Left hindlimb (tissue), 1 donor: ENCODE measurements at places on chromosomes 13 and 19.

DNA sequence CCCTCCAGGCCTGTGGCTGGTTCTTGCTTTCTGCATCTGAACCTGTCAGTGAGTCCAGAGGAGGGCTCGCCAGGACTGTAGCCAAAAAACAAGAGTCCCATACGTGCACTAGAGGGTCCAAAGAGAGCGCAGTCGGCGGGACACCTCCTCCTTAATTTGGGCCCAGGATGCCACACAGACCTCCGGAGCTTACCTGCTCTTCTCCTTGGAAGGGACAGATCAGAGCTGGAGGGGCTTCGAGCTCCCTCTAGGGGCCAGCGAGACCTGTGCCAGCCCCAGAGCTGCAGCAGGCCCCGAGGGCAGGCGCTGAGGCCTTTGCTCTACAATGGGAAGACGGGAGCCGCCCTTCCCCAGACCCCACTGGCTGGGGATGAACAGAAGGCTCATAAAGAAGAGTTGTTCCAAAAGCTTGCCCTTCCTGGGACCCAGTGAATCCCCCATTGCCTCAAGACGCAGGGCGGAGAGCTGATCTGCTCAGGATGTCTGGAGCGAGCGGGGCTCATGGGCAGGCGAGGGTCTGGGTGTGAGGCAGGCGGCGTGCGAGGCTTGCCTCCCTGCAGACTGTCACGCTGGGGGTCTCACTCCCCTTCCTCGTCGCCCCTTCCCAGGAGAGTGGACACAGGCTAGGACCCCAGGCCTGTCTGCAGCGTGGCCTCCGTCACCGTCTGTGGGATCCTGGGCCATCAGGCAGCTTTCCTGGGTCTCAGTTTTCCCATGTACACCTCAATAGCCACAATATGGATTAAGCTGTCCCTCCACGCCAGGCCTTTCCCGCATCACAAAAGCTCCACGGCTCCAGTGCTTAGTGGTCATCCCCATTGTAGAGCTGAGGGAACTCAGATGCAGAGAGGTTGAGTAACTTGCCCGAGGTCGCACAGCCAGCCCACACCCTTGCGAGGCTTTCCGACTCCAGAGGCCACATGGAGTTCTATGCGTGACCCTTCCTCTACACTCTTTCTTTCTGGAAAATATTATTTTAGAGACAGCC lies 46.9 kb upstream of the VSTM2B start:
- no peak for DNase-seq

- DNase-seq = no peak
Observed at GRCh38 chr13:105641121-105641520, 894.3 kb downstream of the EFNB2 start.

GRCh38 chr19:19115954-19116353 lies 22.3 kb downstream of the TMEM161A start:
- DNase-seq = no peak

GRCh38 chr19:39983695-39984300 lies 12.8 kb downstream of the PSMC4 start:
- DNase-seq = no peak

GRCh38 chr13:100528820-100529219 lies 59.8 kb downstream of the GGACT start:
- DNase-seq = no peak

GRCh38 chr13:99740251-99740979 lies 231.2 kb downstream of the ZIC5 start:
- no peak for DNase-seq

DNA sequence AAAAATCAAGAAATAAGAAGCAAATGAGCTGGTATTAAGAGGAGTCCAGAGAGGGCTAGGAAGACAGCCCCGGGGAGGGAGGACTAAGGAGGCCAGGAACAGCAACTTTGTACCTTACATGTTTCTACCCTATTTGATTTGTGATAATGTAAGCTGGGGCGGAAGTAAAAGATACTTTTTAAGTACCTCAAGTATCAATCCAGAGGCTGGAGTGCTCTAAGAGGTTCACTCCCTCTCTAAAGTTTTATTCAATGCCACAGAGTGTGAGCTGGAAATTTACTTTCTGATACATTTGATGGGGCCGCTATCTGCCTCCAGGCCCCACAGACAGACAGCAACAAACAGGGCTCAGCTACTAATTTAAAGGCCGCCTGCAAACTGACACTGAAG lies 11.4 kb downstream of the MLLT1 start:
- no peak for DNase-seq

DNA sequence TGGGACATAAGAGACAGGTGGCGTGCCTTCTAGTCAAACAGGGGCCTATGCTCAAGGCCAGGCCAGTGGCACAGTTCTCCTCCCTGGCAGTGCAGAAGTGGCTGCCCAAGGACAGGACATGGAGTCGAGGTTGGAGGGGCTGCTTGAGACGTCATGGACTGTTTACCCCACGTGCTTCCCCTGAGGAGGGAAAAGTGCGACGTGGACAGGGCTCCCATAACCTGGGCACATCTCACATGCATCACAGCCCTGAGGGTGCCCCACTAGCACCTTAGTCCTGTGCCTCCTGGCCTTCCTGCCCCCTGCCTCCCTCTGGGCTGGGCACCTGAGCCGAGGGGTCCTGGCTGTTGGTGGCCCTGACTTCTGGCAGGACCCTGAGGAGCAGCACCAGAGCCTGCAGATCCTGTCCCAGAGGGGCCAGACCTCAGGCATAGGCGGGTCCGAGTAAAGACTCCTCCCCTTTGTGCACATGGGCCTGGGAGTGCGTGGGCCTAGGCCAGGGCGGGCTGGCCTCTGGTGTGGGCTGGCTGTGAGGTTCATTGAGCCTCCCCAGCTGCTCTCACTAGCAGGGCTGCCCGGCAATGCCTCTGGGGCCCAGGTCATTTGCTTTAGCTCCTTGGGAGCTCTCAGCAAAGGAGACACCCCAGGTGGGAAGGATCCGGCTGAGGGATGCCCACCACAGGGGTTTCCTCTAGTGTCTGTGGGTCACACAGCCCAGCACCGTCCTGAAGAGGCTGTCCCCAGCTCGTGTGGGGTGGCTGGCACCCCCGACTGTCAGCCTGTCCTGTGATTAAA lies 65.7 kb downstream of the CEBPG start:
- no peak for DNase-seq

- DNase-seq = no peak
Observed at GRCh38 chr13:99361197-99361596, 54.0 kb upstream of the GPR183 start.

DNA sequence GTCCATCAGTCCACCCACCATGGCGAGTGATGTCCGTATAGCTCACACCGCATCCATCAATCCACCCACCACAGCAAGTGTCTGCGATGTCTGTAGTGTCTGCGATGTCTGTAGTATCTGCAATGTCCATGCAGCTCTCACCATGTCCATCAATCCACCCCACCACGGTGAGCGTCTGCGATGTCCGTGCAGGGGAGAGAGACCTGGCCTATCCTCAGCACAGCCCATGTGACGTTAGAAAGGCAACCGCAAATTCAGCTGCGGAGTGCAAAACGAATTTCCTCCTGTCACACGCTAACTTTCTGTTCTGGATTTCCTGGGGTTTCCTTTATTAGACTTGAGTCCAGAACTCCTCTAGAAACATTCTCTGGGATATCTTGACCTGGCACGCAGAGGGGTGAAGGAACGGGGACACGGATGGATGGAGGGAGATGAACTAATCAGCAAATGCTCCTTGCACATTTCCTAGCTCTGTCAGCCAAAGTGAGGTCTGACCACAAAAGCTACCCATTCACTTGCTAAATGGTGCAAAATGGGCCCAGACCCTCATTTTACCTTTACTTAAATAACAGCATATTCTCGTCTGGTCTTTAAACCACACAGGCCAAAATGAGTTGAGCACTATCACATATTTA lies 18.3 kb downstream of the RASA3 start:
- no peak for DNase-seq

DNA sequence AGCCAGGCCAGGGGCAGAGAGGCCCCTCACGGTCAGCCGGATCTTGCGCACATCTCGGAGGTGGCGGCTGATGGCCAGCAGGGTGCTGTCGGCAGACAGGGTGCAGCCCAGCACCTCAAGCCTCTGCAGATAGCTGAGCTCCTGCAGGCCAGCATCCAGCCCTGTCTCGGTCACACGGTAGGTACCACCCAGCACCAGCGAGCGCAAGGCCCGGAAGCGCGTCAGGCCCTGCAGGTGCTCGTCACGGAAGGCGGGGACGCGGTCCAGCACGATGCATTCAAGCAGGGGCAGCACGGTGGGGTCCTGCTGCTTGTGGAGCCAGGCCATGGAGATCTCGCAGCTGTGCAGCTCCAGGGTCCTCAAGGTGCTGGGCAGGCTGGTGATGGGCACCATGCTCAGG lies 7.7 kb downstream of the FBXL12 start:
- no peak for DNase-seq

DNA sequence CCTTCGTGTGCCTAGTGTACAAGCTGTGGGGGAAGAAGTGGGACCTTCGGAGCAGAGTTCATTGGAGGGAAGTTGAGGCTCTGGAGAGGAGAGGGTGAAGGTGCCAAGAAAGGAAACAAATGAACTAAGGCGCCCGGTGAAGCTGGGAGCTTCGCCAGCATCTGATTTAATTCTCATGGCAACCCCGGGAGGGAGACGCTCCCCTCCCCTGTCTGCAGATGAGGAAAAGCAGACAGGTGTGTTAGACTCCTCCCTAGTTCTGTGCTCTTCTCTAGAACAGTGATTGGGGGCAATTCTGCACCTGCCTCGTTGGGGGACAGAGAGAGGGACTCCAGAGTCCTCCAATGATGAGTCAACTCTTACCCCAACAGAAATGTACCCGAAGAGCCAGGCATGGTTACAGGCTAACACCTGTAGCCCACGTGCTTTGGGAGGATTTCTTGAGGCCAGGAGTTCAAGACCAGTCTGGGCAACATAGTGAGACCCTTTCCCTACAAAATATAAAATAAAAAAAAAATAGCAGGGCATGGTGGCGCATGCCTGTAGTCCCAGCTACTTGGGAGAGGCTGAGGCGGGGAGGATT lies 4.2 kb downstream of the SSC5D start:
- no peak for DNase-seq

DNA sequence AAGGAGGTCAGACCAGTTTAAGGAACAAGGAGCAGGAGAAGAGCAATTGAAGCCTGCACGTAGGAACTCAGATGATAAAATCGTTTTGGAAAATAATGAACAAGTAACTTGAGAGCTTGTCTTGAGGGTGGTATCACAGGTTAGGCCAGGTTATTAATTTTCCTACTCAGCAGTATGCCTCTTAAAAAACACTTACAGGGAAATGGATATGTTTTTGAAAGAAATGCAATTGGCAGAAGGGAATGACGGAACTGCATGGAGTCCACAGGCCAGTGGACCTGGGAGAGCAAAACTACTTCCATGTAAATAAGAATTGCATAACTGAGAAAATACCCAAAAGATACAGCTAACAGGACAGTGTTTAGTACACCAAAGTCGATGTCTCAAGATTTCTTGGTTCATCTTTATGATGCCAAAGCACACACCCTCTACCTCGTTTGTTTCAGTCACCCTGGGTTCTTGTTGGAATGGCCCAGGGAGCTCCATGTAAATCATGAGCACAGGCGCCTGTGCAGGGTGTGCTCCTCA lies 35.2 kb downstream of the MBNL2 start:
- DNase-seq = no peak

- no peak for DNase-seq
Observed at GRCh38 chr13:30753030-30753616, 17.8 kb downstream of the ALOX5AP start.

DNA sequence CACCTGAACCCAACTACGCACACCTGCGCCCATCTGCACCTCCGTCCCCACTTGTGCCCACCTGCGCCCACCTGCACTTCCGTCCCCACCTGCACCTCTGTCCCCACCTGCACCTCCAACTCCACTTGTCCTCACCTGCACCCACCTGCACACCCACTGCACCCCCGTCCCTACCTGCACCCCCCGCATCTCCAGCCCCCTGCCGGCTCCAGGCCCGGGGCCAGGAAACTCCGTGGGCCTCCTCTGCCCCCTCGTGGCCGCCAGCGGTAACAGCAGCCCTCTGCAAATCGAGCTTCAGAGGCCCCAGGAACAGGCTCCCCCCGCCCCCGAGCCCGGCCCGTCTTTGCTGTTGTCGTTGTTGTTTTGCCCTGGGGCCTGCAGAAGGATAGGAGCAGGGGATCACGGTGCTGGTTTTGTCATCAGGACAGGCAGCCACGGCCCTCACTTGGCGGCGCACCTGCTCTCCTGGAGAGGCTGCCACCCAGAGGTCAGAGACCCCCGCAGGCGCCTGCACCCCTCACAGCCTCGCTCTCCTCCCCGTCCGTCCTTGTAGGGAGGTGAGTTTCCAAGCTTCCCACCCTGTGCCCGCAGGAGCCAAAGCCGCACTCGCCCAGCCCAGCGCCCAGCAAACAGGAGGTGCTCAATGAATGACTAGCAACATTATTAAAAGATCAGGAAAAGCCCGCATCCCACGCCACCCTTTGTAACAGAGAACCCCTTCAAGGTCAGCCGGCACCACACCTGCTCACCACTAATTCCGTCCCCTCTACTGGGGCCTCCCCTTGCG lies 65.4 kb downstream of the GNG7 start:
- peak; percentile 73 for DNase-seq

DNA sequence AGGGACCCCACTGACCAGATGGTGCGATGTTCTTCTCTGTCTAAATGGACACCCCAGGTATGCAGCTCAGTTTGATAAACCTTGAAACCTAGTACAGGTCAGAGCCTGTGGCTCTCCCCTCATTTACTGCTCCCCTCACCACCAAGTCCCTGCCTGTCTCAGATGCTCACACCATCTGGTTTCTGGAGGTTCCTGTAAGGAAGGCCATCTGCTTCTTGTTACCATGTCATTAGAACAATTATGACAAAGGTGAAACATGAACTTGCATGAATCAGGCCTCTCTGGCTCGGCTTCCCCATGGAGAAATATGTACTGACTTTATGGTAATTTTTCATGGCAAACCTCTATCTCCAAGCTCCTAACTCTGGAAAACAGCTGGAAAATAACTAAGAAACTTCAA lies 965.7 kb downstream of the UQCRFS1 start:
- DNase-seq = no peak

- DNase-seq = no peak
Observed at GRCh38 chr19:47107202-47107952, 6.2 kb downstream of the ZC3H4 start.

DNA sequence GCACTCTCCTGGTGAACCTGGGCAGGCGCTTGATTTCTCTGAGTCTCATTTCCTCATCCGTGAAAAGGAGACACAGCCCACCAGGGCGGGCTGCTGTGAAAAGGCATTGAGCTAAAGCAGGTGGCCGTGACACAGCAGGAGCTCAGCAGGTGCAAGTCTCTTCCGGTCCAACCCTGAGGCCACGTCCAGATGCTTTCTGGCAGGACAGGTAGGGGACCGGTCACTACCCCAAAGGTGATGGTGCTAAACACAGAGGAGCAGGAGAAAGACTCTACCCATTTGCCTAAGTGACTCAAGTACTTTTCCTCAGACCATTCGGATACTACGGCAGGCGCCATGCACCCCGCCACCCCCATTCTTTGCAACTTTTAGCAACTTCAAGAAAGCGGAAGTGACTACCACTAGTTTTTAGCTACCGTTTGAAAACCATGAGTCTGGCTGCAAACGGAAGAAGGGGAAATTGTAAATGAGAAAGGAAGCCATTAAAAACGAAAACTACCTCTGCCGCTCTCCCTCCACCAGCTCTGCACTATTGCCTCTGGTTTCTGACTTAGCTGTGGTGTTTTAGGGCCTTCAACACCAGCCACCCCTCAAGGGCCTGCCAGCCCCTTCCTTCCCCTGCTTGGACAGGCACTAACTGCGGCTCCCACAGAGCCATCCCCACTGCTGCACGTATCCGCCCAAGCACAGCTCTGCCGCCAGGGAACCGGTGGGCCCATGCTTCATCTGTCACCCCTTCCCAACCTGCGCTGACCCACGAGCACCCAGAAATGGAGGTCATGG lies 4.8 kb downstream of the PPP6R1 start:
- no peak for DNase-seq

GRCh38 chr19:15758379-15758778 lies 20.6 kb downstream of the OR10H3 start:
- DNase-seq = no peak
